Left lung (tissue), 14 donors: ENCODE measurements at places on chromosomes 4 and X. TPM values are rescaled to one million over a fixed set of nuclear protein-coding genes. Genes with fewer than 3 reads are reported as not detected.

The CDS1 gene
- polyA plus RNA-seq, result 21.0 TPM

DNA sequence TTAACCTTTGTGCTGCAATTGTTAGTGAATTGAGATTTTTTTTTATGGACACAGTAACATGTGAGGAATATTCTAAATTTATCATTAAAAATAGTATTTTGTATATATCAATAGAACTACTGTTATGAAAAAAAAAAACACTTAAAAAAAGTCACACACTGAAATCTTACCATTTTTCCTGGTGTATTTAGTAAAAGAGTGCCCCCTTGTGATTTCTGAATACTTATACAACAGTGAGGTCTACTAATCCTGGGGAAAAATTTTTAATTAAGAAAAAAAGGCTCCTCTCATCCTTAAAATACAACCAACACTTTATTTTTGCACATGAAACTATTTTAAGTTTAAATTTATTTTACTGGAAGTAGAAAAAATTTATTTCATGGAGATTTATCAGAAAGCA lies 56.4 kb upstream of the SPOCK3 start:
- DNase-seq, result no peak

DNA sequence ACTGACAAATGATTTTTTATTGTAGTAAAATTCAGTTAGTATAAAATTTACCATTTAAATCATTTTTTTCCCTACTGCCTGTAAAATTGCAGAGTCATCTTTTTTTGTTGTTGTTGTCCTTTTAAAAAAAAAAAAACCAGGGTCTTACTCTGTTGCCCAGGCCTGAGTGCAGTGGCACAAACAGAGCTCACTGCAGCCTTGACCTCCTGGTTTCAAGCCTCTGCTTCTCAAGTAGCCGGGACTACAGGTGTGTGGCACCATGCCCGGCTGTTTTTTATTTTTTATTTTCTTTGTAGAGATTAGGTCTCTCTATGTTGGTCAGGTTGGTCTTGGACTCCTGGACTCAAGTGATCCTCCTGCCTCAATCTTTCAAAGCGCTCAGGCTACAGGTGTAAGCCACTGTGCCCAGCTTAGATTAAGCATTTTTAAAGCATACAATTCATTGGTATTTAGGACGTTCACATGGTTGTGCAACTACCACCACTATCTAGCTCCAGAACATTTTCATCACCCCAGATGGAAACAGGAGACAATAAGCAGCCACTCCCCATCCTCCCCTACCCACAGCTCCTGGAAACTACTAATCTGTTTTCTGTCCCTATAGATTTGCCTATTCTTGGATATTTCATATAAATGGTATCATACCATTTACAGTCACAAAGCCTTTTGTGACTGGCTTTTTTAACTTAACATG lies 59.7 kb upstream of the PGRMC2 start:
- no peak for DNase-seq

DNA sequence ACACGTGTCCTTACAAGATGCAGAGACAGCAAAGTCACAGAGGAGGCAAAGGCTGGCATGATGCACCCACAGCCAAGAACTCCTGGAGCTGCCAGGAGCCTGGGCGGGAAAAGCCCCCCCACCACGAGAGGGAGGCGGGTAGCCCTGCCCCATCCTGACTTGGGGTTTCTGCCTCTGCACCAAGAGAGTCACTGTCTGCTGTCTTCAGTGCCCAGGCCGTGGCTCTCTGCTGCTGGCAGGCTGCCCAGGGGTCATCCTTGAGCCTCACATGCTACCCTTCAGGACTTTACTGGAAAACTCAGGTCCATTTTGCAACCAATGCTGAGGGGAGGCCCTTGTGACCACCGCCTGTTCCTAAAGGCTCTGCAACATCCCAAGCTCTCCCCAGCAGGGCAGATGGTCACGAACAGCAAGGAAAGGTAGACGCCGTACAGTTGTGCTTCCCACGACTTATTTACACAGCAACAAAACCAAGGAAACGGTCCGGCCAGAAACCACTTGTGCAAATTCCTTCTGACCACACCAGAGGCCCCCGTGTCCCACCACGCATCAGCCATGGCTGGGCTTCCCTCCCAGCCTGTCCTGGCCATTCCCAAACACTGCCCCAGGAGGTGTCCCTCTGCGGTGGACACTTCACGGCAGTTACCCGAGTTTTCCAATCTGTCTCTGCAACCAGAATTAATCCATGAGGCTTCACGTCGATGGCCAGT lies 56.9 kb downstream of the ACOX3 start:
- peak; percentile 54 for DNase-seq

GRCh38 chrX:114015966-114016365 lies 567.9 kb upstream of the HTR2C start:
- no peak for DNase-seq
